ENCODE measurements at places on chromosomes 5 and 9. TPM values are rescaled to one million over a fixed set of nuclear protein-coding genes. Genes with fewer than 3 reads are reported as not detected.

Gene MYMK
- total RNA-seq: not detected

- DNase-seq: no peak
Observed at GRCh38 chr5:136679233-136679632, 313.9 kb upstream of the TRPC7 start.

- DNase-seq: no peak
Observed at GRCh38 chr5:116632890-116633289, 58.3 kb upstream of the SEMA6A start.

- peak; percentile 73 for DNase-seq
Observed at GRCh38 chr9:128034821-128035652, 32.1 kb downstream of the NAIF1 start.

GRCh38 chr9:131971482-131972074 is 108.1 kb downstream of the MED27 start:
- no peak for DNase-seq

DNA sequence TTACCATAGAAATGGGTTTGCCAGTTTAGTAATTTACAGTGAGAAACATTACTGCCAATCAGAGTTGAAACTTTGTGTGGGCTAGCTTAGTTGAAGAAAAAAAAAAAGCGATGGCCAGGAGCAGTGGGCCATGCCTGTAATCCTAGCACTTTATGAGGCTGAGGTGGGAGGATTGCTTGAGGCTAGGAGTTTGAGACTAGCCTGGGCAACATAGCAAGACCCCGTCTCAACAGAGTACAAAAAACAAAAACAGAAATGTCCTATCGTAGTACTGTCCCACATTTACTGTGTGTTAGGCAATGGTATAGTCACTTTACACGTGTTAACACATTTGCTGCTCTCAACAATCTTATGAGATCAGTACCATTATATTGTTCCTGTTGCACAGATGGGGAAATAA is 2.3 kb downstream of the OSTF1 start:
- no peak for DNase-seq

DNA sequence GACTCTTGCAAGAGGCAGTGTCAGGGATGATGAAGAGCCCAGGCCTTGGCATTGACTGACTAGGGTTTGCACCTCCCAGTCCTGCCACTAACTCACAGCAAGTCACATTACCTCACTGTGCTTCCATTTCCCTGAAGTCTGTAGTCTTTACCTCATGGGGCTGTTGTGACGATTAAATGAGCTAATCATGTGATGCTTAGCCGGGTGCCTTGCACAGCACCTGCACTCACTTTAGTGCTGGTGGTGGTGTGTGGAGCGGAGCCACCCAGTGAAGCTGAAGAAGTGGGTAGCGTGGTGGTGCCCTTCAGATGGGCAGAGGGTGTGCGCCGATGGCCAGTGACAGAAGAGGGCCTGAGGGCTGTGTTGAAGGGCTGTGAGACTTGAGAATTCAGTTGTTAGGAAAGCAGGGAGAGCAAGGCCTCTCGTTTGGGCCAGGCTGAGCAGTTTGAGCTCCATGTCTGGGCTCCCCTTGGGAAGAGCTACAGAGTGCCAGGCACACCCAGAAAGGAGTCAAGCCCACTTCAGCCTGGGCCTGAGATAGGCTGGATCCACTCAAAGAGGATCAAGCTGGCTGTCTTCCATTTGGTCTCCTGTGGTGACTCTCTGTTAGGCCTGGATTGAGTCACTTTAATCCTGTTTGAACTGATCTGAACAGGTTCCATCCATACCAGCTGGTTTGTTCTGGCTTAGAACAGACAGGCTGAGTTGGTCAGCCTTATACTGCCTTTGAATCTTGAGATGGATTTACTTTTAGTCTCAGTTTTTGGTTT is 42.5 kb downstream of the RALGPS1 start:
- DNase-seq: no peak

- no peak for DNase-seq
Observed at GRCh38 chr9:89821081-89821480, 216.3 kb downstream of the GADD45G start.

DNA sequence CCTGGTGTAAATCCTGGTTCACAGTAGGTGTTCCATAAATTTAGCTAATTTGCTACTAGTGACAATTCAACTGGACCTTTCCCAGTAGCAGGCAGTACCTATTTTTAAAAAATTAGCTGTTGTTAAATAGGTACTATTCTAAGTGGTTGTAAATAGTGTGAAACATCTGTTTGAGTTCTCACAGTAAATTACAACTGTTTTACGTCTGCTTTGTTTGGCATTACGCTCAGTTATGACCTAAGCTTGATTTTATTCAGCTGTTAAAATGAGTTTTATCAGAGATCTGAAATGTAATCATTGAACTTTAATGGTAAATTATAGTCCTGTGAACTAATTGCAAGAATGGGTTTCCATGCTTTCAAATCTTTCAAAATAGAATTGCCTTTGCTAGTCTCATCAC is 93.9 kb downstream of the GPBP1 start:
- no peak for DNase-seq

Measured in Right ventricle myocardium inferior (tissue), 1 donor.